Prostate gland (tissue), 2 donors: ENCODE measurements at places on chromosomes 12 and 14.
A peak's percentile ranks its signal among the peaks of the same experiment; 100 is the strongest.

- peak; percentile 72 for DNase-seq
These were observed 80.3 kb upstream of the GNG2 start for GRCh38 chr14:51780006-51780692.

DNA sequence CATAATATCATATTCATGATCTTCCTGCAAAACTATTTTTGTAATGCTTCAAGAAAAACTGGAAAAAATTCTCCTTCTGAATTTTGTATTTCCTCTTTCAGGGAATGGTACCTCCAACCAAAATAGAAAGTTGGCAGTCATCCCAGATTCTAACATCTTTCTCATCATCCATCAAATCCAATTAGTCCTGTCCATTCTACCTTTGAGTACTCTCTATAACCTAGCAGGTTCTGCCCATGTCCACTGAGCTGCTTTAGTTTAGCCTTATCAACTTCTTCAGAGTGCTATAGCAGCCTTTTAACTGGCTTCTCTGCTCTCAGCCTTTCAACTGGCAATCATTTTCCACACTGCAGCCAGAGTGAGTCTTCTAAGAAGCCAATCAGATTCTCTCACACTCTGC is 236.2 kb downstream of the AKAP6 start:
- DNase-seq: no peak

DNA sequence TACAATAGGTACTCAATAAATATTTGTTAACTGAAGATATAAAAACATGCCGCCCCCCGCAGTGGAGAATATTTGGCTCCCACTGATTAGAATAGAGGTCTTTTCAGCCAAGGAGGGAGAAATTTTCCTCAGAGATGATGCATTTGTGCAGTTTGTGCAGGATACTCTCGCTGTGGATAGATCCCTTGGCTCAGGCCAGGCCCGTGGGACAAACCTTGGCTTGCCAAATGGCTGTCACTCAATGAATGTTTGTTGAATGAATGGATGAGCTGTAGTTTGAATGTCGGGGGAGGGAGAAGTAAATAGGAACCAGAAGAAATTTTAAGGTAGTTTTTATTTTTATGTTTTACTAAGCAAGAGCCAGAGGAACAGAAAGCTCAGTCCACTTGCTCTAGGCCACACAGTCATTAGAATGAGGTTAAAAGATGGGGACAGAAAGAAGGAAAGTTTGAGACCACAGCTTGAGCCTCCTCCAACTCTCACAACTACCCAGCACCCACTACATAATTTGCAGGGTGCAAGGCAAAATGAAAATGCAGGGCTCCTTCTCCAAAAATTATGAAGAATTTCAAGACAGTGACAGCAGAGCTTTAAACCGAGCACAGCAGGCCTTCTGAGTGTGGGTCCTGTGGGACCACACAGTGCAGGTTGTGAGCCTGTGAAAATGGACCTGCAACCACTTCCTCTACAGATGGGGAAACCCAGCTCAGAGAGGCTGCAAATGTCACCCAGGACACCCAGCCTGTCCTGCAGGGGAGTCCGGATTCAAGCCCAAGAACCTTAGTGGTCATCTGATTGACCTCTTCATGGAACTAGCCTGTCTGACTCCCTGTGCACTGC is 51.4 kb downstream of the WSCD2 start:
- no peak for DNase-seq

DNA sequence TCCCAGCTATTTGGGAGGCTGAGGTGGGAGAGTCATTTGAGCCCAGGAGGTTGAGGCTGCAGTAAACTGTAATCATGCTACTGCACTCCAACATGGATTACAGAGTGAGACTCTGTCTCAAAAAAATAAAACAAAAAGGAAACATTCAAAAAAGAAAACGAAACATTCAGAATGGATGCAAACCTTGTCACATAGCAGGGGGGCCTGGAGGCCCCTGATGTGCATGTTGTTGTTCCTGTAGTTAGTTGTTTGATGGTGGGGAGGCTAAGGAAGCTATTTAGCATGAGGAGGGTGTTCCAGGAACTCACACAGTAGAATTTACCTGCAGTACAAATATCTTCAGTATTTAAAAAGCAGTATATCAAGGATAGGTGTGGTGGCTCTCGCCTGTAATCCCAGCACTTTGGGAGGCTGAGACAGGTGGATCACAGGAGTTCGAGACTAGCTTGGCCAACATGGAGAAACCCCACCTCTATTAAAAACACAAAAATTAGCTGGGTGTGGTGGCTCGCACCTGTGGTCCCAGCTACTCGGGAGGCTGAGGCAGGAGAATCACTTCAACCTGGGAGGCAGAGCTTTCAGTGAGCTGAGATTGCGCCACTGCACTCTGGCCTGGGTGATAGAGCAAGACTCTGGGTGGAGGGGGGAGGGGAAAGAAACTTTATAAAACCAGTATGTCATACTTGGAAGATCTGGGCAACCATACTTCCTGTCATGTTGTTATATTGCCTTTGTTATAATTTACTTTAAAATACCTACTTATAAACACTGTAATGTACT is 17.6 kb upstream of the AEBP2 start:
- no peak for DNase-seq
